ENCODE measurements at places on chromosomes 1 and 21.

GRCh38 chr1:41859686-41860085, 59.0 kb downstream of the HIVEP3 start:
- no peak for DNase-seq

- no peak for DNase-seq
These were observed 22.5 kb upstream of the LAX1 start for GRCh38 chr1:203742436-203742835.

- no peak for DNase-seq
These were observed 61.7 kb downstream of the GALNT2 start for GRCh38 chr1:230128569-230129285.

GRCh38 chr1:159825564-159825963, 1.1 kb upstream of the SLAMF8 start:
- DNase-seq, result no peak

- no peak for DNase-seq
These were observed 13.1 kb upstream of the WASF2 start for GRCh38 chr1:27503033-27503432.

- peak; percentile 67 for DNase-seq
These were observed 157.3 kb downstream of the KCNJ6 start for GRCh38 chr21:37758982-37759381.

DNA sequence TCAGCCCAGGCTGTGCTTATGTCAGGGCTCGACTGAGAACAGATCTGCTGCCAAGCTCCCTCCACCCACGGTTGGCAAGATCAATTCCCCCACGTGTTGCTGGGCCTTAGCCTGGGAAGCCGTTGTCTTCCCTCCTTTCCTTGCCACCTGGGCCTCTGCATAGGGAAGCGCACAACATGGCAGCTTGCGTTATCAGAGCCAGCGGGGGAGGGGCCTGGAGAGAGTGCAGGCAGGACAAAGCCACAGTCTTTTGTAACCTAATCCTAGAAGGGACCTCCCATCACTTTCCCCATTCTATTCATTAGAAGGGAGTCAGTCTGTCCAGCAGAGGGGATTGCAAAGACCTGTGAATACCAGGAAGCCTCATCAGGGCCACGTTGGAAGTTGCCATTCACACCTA, 17.0 kb upstream of the IGSF21 start:
- no peak for DNase-seq

DNA sequence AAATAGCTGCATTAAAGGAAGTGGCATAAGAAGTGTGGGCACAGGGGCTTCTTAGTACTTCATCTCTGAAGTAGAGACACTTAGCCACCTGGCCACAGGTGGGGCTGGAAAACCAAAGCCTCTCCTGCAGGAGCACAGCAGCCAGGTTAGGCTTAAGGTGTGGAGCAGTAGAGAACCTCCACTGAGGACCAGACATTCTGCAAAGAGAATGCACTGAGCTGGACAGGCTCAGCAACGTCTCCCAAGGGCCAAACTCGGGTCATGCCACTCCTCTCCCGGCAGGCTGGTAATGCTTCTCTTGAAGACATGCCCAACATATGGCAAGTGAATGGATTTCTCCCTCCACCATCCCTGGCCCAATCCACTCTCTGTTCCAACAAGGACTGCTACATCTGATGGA, 33.0 kb upstream of the LRRC38 start:
- no peak for DNase-seq

DNA sequence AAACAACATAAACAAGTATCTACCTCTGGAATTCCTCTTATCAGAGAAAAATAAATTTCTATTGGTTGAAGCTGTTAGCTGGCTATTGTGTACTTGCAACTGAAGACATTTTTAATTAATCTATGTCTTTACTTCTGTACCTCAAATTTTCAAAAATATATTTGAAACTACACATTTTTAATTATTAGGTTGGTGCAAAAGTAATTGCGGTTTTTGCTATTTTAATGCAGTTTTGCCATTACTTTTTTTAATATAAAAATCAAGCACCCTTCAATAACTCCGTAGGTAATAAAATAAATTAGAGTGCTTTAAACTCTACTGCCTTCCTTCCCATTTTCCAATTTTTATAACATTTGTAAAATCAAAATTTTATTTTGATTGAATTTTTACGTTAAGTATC, 262.1 kb upstream of the DUSP10 start:
- DNase-seq, result no peak

DNA sequence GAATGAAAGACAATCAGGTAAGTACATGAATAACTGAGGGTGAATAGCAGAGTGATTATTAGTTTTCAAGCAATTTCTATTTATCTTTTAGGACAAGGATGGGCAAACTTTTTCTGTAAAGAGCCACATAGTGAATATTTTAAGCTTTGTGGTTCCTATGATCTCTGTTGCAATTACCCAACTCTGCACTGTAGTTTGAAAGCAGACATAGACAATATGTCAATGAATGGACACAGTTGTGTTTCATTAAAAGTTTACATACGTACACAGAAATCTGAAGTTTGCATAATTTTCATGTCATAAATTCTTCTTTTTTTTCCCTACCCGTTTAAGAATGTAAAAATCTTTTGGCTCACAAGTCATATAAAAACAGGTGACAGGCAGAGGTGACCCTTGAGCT, 71.4 kb downstream of the ZNF281 start:
- DNase-seq, result no peak

- no peak for DNase-seq
These were observed 6.7 kb downstream of the ZBTB7B start for GRCh38 chr1:155009221-155009711.

DNA sequence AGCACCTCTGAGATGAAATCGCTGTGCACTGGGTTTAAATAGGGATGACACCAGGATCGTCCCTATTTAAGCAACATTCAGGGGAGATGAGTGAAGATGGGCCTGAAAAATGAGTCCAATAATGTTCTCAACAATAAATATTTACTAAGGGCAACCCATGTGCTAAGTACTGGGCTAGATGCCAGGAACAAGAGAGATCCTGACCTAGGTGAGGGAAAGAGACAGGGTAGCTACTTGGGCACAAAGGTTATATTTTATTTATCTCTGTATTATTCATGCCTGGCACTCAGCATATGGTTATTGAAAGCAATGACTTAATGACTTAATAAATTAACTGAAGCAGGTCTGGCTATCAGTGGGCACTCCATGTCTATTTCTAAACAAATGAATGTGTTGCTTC, 27.4 kb upstream of the AVPR1B start:
- no peak for DNase-seq

- DNase-seq, result peak; percentile 32
These were observed 8.6 kb downstream of the MORN1 start for GRCh38 chr1:2382621-2383361.

DNA sequence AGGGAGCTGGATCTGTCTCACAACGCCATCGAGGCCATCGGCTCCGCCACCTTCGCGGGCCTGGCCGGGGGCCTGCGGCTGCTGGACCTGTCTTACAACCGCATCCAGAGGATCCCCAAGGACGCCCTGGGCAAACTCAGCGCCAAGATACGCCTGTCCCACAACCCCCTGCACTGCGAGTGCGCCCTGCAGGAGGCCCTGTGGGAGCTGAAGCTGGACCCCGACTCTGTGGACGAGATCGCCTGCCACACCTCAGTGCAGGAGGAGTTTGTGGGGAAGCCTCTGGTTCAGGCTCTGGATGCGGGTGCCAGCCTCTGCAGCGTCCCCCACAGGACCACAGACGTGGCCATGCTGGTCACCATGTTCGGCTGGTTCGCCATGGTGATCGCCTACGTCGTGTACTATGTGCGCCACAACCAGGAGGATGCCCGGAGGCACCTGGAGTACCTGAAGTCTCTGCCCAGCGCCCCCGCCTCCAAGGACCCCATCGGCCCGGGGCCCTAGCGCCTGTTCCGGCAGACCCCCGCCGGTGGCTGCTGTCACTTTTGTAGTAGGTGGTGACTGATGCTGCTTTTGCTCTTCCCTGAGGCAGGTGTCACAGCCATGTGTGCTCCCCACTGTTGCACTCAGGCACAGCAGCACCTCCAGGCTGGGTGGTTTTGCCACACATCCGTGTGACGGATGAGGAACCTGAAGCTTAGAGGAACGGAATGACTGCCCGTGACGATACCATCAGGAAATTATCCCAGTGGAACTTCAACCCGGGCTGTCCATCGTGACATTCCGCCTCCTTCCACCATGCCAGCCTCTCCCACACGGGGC, 1.8 kb downstream of the LRRC3 start:
- DNase-seq, result no peak

- no peak for DNase-seq
These were observed 2.9 kb upstream of the SHCBP1L start for GRCh38 chr1:182955596-182956588.

DNA sequence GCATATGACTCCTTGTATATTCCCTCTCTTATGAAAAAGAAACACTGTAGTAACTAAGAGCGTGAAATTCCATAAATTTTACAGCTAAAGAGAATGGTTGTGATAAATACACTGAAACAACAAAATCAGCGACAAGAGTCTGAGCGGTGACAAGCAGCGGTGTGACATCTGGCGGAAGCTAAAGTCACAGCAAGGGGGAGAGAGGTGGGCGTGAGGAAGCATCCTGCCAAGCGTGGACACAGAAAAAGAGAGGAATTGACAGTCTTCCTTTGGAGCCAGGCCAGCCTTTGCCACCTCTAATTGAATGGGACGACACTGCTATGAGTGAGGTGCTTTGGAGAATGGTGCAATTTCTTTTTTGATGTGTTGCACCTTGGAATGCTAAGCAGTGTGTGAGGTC, 25.9 kb downstream of the PSMB2 start:
- no peak for DNase-seq

DNA sequence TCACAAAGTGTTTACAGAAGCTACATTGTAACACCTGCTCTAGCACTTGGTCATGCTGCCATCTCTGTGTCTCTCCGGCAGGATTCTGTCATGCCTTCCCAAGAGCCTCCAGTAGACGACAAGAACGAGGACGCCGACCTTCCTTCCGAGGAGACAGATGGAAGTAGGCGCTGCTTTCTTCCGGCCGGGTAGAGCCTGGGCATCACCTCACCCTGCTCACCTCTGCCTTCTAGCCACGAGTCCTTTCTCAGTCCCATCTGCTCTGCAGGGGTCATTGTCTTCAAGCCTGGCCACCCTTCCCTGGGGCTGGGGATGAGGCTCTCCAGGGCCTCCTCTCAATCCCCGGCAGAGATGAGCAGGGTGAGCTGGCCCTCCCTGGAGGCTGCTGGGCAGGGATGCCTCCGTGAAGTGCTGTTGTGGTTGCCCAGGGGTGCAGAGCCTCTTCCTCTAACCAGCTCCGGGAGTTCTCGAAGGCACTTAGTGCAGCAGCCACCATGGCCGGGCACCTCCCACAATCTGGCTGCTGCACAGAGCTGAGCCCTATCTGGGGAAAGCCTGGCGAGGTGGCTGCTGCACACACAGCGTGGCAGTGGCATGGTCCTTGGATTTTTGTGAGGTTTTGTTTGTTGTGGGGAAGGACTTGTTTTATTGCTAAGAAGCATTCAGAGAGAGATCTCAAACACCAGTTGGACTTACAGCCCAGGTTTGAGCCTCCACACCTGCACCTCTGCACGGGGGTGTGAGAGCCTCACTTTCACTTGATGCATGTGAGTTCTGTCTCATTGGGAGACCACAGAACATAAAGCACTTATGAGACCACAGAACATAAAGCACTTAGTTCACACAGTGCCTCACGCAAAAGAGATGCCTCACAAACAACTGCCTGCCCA, 48.4 kb downstream of the FAAP20 start:
- DNase-seq, result no peak

DNA sequence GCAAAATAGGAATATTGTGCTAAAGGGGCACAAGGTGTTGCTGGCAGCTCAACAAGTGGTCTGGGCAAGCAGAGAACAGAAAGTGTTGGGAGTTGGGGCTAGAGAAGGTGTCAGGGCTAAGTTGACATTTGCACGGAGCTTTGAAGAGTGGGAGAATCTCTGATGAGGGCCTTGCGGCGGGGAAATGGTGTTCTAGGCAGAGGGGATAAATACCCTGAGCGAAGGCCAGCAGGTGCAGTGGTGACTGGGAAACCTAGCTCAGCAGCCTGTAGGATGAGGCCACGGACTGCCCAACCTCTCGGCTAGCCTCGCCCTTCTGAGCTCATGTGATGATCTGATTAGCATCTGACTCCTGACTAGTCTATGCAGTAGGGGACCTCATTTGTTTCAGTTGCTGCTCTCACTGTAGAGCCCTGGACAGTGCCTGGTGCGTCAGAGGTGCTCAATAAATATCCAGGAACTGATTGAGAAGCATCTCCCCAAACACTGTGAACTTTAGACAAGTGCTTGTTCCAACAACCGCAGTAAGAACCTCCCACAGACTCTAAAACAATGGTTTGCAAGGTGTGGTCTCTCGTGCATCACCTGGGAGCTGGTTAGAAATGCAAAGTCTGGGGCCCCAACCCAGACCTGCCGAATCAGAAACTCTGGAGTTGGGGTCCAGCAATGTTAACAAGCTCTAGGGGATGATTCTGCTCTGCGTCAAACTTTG, 1.0 kb upstream of the FOXO6 start:
- peak; percentile 62 for DNase-seq

DNA sequence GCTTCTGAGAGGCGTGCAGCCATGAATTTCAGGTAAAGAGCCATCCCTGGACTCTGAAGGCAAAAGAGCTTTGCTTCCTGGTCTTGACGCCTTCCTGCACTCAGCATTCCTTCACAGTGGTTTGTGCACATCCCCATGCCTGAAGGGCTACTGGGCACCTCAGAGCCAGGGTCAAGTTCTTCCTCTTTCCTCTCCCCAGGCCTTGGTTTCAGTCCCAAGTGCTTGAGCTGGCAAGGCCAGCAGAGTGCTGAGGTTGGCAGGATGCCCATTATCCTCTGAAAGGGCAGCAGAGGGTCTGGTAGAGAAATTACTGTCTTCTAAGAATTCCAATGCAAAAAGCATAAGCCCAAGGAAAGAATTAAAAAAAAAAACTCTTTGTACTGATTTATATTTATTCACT, 1064.9 kb downstream of the TTLL7 start:
- no peak for DNase-seq

DNA sequence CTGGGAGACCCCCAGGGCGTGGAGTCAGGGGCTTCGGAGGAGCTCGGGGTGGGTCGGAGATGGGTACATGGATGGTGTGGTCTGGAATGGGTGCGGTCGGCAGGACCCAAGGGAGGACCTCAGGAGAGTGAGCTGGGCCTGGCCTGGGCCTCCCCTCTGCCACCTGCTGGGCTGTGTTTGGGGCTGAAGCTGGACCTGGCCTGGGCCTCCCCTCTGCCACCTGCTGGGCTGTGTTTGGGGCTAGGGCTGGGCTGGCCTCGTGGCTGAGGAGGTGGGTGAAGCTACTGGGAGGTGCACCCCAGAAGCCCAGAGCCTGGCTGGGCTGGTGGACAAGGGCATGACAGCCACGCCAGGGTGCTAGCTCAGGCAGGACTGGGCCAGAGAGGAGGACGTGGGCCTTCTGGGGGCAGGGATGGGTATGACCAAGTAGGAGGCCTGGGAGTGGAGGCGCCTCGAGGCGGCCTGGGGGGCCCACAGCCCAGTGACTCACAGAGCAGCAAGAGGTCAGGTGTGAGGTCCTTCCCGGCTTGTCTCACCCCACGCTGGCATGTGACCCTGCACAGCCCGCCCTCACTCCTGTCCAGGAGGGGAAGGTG, 14.5 kb downstream of the SAMD11 start:
- peak; percentile 62 for DNase-seq
